Heart left ventricle (tissue), 16 donors: ENCODE measurements at places on chromosomes 11 and 22. TPM values are rescaled to one million over a fixed set of nuclear protein-coding genes. Genes with fewer than 3 reads are reported as not detected.

The LRFN4 gene
- 19.6 TPM for total RNA-seq

The PTGDR2 gene
- 7.9 TPM for total RNA-seq

The DDX6 gene
- 104 TPM for total RNA-seq

The CABP4 gene
- 0.79 TPM for total RNA-seq

The PPFIA1 gene
- total RNA-seq, result 32.2 TPM
